Dermis microvascular lymphatic vessel endothelial cell (primary cell): ENCODE measurements at places on chromosomes 12 and 14. TPM values are rescaled to one million over a fixed set of nuclear protein-coding genes. Genes with fewer than 3 reads are reported as not detected.

The GLI1 gene
- under 0.01 TPM in 1 of 2 replicates, not detected in the other for total RNA-seq

GRCh38 chr12:104410786-104411185, 46.0 kb upstream of the CHST11 start:
- no peak for DNase-seq

DNA sequence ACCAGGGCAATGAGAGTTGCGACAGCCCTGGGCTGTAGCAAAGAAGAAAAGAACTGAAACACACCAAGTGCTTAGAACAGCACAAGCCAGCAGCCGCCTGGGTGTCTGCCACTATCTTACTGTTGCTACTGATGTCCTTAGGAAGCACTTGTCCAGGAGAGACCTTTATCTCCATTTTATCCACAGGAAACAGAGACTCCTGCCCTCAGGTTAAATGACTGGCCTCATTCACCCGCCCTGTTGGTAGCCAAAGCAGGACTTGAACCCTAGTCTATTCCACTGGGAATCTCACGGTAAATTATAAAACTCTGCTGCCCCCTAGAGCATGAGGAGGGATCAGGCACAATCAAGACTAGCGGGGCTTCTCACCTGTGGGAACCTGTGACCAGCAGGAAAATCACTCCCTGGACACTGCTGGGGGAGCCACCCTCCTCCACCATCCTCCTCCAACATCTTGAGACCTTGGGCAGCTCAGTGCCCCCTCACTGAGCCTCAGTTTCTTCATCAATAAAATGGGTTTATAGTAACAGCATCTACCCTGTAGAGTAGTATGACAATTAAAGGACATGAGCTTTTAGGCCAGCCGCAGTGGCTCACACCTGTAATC, 20.5 kb upstream of the TESC start:
- DNase-seq = no peak

The SERPINA12 gene
- not detected in 2 replicates for total RNA-seq

The NGB gene
- total RNA-seq = not detected in 2 replicates

The COQ10A gene
- 6.0 and 10.0 TPM in 2 replicates for total RNA-seq
